CD4-positive, alpha-beta T cell treated with Interleukin-1 beta for 1 hour (primary cell): ENCODE measurements at places on chromosomes 16 and 17.

- no peak for DNase-seq
Observed at GRCh38 chr17:64213995-64214811, 48.9 kb downstream of the TEX2 start.

DNA sequence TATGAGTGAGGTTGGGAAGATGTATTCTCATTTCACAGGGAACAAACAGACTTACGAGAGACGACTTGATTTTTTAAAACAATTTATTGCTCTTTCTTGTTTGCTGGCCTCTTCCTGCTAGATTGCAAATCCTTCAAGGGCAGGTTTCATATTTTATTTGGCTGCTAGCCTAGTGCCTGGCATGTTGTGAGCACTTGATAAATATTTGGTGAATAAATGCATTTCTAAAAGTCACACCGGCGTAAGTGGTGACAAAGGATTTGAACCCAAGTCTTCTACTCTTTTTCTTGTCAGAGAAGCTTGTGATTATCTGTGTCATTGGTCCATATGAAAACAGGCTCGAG lies 1.4 kb downstream of the WWP2 start:
- DNase-seq, result no peak

- DNase-seq, result no peak
Observed at GRCh38 chr17:70239391-70239826, 70.1 kb downstream of the KCNJ2 start.

DNA sequence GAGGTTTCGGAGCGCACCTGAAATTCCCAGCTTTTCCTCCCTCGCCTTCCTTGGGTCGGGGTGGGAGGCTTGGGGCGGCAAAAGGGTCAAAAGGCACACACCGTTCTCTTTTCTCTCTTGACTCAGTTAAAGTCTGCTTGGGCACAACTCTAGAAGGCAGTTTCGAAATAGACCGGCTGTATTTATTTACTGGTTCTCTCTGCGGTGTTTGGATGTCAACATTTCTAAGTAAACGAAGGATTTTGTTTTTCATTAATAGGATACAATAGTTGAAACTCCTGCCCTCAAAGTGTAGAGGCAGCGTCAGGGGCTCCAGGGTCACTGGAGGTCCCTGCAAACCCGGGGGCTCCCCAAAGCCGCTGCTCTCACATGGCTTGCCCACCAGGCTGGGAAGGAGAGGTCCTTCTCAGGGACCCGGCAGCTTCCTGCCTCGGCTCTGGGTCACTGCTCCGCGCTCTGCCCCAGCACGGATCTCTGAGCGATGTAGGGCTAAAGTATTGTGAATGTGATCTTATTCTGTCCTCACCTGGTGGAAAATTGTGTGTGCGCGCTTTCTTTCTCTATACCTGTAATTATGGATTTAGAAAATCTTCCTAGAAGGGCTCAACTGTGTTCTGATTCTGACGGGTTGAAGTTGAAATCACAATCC lies 952 bp downstream of the BMERB1 start:
- DNase-seq, result no peak

DNA sequence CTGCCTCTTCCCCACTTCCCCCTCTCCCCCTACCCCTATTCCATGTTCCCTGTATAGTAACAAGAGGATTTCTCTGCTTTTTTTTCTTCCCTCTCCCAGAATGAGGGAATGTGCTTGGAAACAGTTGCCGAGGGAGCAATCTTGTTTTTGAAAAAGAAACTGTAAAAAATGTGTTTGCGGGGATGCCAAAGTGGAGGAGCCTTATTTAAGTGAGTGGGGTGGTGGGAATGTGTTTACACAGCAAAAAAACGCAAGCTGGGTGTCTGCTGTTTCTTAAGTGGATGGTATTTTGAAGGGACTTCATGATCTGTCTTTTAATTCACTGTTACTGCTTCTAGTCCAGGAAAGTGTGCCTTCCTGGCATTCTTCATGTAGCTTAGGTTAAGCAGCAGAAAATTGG lies 254.4 kb downstream of the SHISA9 start:
- DNase-seq, result no peak

GRCh38 chr16:13909872-13910303 lies 10.1 kb upstream of the ERCC4 start:
- DNase-seq, result no peak

DNA sequence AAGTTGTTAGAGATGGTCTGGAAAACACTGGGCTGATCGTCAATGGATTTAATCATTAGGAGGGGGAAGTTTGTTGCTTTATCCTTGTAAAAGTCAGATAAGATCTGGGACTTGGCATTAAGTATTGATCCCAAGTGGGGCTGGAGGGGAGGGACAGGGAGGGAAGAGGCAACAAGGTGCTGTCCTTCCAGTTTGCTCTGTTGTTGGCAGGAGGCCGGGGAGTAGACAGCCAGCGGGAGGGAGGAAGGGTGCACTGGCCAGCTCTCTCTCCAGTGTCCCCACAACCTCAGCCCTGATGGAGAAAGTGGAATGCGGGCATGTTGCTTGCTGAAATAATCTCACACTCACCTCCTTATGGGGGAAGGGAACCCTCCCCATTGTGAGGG lies 210.2 kb downstream of the CCDC182 start:
- no peak for DNase-seq

DNA sequence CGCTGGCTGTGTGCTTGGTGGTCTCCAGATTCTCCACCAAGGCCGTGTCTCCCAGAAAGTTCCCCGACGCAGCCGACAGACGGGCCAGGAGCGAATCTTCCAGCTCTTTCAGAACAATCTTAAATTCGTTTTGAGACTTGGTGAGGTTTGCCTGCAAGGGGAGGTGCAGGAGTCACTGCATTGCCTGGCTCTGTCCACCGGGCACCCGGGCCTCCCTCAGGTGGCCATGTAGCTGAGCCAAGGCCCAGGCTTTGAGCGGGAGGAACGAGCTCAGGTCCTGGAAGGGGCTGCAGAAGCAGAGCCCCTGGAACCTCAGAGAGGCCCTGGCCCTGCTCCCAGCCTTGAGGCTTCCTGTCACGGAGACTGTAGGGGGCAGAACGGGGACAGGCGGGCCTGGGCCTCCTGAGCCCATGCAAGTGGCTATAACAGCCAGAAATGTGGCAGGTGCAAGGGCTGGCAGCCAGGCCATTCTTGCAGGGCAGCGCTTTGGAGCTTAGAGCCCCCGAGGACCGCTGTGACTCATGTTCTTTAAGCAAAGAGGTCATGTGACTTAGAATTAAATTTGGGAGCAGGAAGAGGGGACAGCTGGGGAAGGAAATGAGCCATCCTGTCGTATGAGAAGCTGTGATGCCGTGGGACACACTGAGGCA lies 72.4 kb downstream of the PGS1 start:
- DNase-seq, result no peak

DNA sequence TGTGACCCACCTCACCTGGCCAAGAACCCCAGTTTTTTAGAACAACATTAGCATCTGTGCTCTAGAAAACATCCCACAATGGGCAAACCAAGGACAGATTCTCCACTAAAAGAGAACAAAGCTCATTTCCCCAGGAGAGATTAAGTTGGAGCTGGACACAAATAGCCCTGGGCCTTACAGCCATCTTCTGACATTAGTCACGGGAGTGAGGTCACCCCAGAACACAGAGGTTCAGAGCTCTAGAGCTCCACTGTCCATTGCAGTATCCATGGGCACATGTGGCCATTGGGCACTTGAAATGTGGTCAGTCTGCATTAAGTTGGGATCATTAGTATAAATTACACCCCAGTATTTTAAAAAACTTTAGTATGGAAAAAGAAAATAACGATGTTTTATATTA lies 47.6 kb upstream of the RBBP6 start:
- DNase-seq, result no peak

GRCh38 chr16:74726716-74727115 lies 26.1 kb upstream of the MLKL start:
- peak; percentile 22 for DNase-seq

DNA sequence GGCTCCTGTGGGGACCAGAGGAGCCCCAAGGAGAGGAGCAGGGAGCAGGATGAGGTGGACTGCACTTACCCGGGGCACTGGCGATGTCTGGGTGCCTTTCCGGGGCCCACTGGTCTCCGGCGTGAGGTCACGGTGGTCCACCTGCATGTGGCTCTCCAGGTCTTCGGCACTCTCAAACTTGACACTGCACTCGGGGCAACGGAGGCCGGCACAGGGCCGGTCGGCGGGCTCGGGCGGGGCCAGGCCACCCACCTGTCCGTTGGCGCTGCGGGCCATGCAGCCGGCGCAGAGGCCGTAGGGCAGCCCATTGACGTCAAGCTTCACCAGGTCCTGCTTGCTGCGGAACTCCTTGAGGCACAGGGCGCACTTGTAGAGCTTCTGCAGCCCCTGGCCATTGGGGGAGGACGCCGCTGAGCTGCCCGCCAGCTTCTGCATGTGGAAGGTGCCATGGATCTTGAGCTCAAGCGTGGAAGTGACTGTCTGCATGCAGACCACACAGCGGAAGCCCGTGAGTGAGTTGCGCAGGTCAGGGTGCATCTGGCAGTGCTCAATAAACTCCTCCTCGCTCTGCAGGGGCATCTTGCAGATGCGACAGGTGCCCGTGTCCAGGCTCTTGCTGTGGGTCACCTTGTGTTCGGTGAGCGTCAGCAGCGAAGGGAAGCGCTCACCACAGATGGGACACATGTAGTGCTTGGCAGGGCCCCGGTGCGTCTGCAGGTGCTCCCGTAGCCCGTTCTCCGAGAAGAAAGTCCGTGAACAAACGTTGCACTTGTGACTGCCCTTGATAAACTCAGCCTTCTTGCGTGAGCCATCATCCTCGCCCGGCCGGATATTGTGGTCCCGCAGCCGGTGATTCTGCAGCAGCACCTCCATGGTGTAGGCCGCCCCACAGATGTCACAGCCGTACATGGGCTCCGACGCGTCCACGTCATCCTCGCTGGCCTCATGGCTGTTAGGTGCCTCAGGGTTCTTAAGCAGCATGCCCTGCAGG lies 220.0 kb downstream of the ZNF423 start:
- no peak for DNase-seq

- peak; percentile 51 for DNase-seq
Observed at GRCh38 chr17:57956291-57957119, 1.3 kb upstream of the CUEDC1 start.

GRCh38 chr17:73492125-73492820 lies 152.0 kb downstream of the SDK2 start:
- DNase-seq, result no peak

- no peak for DNase-seq
Observed at GRCh38 chr17:57666201-57666870, 78.8 kb downstream of the CCDC182 start.

DNA sequence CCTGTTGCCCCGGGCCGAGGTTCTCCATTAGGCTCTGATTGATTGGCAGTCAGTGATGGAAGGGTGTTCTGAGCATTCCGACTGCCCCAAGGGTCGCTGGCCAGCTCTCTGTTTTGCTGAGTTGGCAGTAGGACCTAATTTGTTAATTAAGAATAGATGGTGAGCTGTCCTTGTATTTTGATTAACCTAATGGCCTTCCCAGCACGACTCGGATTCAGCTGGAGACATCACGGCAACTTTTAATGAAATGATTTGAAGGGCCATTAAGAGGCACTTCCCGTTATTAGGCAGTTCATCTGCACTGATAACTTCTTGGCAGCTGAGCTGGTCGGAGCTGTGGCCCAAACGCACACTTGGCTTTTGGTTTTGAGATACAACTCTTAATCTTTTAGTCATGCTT lies 74.2 kb downstream of the HAPSTR1 start:
- DNase-seq, result no peak

DNA sequence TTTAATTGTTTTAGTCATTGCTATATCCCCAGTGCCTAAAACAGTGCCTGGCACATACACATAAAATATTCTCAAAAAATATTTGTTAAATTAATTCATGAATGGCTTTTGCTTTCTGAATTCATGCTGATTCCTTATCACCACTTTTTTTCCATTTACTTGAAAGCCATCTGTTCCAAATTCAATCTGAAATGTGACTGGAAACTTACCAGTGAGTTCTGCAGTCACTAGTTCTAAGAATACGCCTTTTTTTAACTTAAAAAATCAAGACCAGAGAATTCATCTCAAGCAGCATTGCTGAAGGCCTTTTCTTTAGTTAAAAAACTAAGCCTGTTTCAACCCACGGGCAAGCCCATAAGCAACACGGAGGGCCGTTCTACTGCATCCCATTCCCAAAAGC lies 114.0 kb upstream of the ERCC4 start:
- no peak for DNase-seq

- DNase-seq, result no peak
Observed at GRCh38 chr16:65384441-65384840, 262.6 kb upstream of the CDH11 start.

GRCh38 chr16:70659546-70659945 lies 13.2 kb downstream of the IL34 start:
- DNase-seq, result no peak

- DNase-seq, result no peak
Observed at GRCh38 chr17:2867441-2868424, 71.5 kb downstream of the RAP1GAP2 start.

GRCh38 chr17:863880-864279 lies 81.7 kb downstream of the MRM3 start:
- no peak for DNase-seq

DNA sequence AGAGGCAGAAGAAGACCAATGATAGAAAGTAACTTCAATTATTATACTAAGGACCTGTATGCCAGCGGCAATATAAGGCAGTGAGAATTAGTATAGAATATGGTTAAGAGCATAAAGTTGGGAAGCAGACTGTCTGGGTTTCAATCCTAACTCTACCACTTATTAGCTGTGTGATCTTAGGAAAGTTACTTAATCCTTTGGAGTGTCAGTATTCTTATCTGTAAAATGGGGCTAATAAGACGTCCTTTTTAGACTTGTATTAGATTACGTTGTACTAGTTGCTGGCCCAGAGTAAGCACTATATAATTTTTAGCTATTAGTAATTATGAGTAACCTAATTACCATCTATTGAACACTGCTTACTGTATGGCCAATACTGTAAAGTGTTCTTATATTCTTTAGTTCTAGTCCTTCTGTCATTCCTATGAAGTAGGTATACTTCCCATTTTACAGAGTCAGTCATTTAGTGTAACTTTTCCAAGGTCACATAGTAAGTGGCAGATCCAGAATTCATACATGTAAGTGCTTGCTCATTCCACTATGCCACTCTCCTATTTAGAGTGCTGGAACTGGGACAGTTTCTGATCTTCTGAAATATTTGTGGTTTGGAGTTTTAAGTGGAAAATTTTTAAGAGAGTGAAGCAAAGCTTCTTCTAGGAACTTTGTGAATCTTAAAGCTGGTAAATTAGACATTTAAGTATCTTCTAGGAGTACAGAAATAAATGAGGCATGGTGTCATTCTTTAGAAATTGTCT lies 22.5 kb downstream of the HEATR9 start:
- DNase-seq, result no peak

- no peak for DNase-seq
Observed at GRCh38 chr17:10032118-10032852, 127.2 kb upstream of the RCVRN start.
